ENCODE measurements at places on chromosomes 16 and 17.

- DNase-seq, result no peak
These were observed 1.3 kb upstream of the CUEDC1 start for GRCh38 chr17:57956291-57957119.

- no peak for DNase-seq
These were observed 308.7 kb upstream of the TNRC6C start for GRCh38 chr17:77649717-77650211.

DNA sequence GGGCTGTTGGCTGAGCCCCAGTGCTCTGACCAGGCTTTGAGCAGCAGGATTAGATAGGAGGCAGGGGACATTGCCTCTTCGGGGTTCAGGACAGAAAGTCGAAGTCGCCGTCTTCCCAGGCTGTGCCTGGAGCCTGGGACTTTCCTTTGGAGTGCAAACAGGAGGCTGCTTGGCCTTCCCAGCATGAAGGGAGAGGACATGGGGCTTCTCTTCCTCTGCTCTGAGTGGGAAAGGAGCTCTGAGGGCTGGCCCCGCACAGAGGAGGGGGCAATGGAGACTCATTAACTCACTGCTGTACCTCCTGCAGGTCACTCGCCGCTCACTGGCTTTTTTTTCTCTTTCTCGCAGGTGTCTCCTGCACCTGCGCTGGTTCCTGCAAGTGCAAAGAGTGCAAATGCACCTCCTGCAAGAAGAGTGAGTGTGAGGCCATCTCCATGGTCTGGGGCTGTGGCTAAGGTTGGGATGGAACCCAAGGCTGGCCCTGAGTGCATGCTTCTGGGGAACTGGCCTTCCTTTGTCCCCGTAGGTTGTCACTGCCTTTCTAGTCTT is 642 bp downstream of the MT1F start:
- no peak for DNase-seq

- DNase-seq, result peak; percentile 23
These were observed 7.4 kb downstream of the CDK5RAP3 start for GRCh38 chr17:47978324-47978723.

DNA sequence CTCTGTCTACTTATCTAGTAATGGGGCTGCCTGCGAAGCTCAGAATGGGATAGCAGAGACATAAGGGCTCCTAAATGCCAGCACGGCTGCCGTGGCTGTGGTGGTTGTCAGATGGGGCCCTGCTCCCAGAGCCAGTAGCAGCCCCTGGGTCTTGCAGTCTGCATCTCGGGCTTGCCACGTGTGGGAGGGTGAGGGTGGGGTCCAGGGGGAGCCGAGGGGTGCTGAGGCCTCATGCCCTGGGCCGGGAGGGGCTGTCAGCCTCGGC is 88.8 kb upstream of the GSE1 start:
- no peak for DNase-seq

DNA sequence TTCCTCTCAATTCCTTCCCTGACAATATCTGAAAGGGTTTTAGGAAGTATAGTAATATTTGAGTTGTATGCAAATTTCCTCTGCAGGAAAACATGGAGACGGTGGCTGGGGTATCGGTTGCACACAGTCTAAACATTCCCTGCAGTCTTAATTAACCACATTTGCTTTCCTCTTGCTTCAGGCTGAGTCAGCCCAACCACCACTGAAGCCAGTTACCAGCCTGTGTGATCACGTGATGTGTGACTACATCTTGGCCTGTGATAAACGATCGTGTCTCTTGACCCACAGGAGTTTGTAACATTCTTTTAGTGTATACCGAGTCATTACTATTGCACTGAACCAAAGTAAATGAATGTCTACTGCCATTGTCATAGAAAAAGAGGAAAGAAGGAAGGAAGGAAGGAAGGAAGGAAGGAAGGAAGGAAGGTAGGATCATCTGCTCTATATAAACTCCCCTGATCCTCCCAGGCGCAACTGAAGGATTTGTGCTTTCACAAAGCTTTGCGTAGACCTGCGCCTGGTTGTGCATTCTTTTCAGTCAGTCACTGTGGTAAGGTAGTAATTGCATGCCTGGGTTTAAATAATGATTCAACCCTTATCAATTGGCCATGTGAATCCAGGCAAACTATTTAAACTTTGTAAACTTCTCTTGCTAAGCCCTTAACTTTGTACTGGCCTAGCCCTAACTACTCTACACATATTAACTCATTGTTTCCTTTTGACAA is 280.6 kb upstream of the SALL1 start:
- DNase-seq, result no peak

- no peak for DNase-seq
These were observed 151.1 kb upstream of the GSE1 start for GRCh38 chr16:85461814-85462713.

GRCh38 chr16:86167061-86167460 is 268.1 kb downstream of the IRF8 start:
- no peak for DNase-seq

DNA sequence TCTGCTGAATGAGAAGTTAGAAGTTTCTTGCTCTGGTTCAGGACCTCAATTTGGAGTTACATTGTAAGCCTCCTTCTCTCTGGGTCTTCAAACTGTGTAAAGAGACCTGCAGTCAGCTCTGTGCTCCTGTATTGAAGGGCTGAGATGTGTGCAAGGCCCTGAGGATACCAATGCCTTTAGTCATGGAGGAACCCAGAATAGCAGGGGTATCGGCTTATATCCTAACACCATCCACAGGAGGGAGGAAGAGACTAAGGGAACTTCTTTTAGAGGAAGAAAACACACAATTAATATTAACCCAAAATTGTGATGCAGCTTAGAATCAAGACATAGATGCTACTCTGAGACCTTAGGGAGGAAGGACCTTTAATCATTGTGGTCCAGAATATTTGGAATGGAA is 36.5 kb downstream of the GLP2R start:
- DNase-seq, result no peak

DNA sequence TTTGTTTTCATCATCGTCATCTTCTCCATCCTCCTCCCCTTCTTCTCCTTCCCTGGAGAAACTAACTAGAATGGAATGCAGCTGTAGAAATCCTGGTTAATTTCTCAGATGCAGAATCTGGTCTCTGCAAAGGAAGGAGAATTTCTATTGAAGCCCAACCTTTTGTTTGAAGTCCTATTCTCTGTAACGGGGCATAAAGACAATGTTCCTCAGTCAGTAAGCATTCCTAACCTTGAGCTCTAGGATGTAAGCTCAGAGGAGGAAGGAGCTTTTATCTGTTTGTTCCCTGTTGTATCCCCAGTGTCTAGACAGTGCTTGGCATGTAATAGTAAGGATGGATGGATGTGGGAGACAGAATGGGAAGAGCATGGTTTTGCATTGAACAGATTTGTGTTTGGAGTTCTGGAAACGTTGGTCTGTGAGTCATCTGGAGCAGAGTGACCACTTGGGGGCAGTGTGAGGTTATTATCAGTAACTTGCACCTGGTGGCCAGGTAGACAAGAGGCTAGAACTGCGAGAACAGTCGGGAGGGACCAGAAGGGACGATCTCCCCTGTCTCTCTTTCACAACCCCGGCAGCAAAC is 363.7 kb downstream of the SNX29 start:
- DNase-seq, result no peak

- DNase-seq, result no peak
These were observed 125.0 kb downstream of the HS3ST3A1 start for GRCh38 chr17:13476720-13477119.

DNA sequence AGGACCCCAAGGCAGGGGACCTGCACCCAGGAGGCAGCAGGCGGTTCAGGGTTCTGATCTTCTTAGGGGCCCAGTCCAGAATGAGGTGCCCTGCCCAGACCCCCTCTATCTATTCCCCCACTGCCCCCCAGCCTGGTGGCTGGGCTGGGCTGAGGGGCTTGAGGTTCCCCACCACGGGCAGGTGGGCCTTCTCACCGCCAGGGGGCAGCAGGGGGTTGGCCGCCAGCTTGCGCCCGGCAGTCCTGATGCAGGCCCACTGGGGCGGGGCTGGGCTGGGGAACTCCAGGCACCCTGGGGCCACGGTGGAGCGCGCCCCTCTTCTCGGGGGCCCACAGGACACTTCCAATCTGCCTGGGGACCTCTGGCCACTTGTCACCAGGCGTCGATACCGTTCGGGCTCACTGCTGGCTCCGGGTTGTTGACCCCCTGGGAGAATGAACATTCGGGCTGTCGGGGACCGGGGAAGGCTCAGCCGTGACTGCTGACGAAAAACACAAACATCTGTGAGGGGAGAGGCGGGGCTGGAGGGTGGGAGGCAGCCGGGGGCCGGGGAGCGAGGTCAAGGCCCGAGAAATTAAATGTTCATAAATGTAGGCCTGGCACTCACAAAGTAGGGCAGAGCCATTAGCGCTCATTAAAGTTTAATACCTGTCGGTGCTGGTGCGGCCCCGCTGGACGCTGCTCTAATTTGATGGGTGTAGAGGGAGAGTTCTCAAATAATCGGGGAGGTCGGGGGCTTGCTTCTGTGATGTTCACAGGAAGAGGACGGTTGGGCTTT is 219.3 kb upstream of the GSE1 start:
- DNase-seq, result peak; percentile 72

DNA sequence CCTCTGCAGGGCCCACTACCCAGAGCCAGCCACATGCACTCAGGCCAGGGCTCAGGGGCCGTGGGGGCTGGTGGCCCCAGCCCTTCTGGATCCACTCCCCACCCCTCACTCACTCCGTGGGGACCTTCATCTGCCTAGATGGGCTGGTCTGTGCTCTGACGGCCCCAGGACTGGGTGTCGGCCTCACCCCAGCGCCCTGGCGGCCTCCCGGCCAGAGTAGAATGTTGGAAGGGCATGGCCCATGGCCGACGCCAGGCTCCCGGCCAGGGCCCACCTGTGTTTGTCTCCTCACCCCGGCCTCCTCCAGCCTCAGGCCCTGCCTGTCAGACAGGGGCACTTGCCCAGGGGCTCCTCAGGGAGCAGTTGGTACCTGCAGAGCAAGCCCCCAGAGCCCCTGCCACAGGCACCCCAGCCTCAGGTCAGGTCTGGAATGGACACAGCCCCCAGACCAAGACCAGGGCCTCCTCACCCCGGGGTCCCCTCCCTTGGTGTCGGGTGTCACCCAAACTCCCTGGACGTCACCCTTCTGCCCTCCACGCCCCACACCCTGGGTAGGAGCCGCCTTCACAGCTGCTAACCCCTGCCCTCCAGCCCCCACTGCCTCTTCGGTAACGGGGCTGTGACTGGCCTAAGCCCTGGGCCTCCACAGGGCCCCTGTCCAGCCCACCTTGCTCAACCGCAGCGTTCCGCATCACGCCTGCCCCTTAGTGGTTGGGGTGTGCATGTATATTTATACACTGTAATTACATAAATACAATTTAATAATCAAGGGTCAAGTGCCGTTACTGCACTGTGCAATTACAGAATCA is 3.0 kb upstream of the CDH15 start:
- no peak for DNase-seq

GRCh38 chr17:20207262-20207985 is 198.3 kb downstream of the SPECC1 start:
- DNase-seq, result no peak

- DNase-seq, result no peak
These were observed 25.5 kb upstream of the ABAT start for GRCh38 chr16:8648877-8649276.

DNA sequence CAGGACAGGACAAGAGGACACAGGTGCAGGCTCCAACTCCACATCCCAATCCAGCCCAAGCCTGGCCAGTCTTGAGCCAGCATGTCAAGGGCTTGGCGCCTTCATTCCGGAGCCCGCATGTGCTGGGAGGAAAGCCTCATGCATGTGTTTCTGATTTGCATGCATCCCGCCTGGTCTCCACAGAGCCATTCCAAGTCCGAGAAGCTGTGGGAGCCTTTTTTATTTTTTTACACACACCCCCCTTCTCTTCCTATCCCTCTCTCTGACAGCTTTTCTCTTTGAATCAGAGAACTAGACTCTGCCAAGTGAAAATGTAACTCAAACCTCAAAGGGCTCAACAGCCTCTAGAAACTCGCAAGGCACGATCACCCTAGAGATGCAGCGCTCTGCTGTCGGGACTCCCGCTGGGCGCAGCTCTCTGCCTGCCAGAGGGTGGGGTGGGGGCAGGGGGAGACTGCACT is 45.1 kb downstream of the NOG start:
- DNase-seq, result no peak

- DNase-seq, result no peak
These were observed 1.6 kb upstream of the GAS7 start for GRCh38 chr17:10200016-10200415.

DNA sequence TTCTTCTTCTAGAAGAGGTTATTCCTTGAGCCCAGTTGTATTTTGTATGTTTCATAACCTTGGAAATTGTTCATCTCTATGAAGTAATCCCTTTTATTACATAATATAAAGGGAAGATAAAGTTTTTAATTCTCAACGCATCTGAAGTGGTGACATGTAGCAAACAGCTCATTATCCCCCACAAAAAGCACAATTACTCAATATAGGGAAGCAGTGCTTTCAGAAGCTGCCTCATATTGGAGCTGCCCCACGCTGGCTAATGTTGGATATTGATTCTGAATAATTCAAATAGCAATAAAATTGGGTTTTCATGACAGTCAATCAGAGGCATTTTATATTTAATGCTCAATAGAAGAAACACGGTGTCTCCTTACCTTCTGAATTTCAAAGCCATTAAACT is 604.3 kb upstream of the RBFOX1 start:
- no peak for DNase-seq

GRCh38 chr17:61155590-61156237 is 243.9 kb upstream of the TBX2 start:
- no peak for DNase-seq

- no peak for DNase-seq
These were observed 19.6 kb upstream of the MPO start for GRCh38 chr17:58300336-58300735.
